ENCODE measurements at places on chromosomes 6 and 20.

DNA sequence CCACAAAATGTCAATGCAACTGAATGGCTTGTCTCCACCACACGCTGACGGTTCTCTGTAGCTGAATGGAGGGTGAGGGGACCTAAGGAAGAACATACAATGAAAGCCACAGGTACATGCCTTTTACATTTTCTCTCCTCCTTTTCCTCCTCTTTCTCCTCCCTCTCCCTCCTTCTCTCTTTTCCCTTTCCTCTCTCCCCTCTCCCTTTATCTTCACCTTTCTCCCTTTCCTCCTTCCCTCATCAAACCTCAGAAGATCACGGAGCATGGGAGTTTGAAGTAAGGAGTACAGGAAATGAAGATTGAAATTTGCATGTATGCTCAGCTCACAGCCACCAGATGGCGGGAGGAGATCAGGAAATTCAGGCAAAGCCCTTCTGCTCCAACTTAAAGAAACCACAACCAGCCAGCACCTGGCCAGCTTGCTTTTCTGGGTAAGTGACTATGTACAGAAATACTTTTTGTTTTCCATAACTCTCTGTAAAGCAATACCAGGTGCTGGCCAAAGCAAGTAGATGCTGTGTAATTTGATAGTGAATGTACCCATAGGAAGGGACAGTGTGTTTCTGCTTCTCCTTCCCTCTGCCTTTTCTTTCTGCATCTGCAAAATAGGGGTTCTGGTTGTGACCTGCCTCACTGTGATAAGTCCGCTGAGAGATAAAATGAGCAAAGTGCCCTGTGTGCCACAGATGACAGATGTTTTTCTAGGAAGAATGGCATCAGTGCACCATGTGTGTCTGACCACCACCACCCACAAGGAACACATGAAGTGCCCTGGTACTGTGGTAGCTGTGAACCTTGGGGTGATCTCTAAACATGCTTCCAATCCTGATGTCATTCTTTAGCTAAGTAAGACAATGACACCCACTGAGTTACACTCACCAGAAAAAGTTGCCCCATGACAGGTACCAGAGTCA, 18.6 kb upstream of the FOXO3 start:
- no peak for DNase-seq

DNA sequence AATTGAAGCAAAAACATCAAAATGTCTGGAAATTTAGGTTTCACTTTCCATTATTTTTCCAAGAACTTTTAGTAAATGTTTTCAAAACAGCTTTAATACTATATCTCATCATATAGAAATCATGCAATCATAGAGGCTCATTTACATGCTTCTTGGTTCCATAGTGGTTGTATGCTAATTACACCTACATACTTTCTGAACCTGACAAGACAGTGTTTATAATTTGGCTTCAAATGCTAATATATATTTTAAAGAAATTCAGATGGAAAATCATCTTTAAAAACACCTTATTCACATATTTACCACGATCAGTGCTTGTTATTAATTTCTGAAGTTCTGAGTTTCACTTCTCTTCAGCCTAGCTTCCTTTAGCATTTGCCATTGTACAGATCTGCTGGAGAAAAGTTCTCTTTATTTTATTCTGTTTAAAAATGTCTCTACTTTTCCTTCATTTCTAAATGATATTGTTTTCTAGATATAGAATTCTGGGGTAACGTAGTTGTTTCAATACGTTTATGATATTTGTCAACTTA, 89.9 kb downstream of the PLCB1 start:
- no peak for DNase-seq

DNA sequence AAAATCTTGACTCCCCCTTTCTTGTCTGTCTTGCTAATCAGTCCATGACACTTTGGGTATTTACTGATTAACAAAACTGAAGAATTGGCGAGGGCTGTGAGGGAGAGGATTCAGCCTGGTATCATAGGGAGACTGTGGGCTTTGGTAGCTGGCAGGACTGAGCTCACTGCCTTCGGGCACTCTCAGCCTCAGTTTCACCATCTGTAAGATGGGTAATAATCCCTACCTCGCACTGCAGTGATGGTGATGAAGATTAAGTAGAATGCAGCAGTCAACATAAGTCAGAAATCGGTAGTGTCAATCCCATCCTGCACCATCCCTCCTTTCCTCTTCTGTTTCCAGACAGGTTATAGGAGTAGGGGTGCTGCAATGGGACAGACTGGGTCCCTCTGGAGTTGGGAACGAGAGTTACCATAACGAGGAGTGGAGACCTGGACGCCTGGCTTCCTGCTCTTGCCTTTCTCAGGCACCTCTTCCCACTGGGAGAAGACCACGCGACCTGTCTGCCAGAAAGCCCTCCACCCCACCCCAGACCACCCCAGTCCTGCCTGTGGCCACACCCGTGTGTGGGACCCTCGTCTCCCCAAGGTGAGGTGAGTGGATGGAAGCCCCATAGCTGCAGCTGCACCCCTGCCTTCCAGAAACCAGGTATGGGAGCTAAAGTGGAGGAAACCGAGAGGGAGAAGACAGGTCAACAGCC, 99.1 kb downstream of the SNX5 start:
- DNase-seq: no peak

GRCh38 chr6:170285482-170285881, 5.4 kb downstream of the DLL1 start:
- DNase-seq: no peak

Measured in GM19239 (cell line).